Hematopoietic multipotent progenitor cell (in vitro differentiated cells): ENCODE measurements at places on chromosomes 7 and 10. TPM values are rescaled to one million over a fixed set of nuclear protein-coding genes. Genes with fewer than 3 reads are reported as not detected.

The ZNF3 gene
- total RNA-seq, result 25.9 TPM

The ABCB4 gene
- total RNA-seq, result 0.27 TPM

The TBRG4 gene
- 85.4 TPM for total RNA-seq

The ARL4A gene
- 16.4 TPM for total RNA-seq

The ICA1 gene
- total RNA-seq, result 14.0 TPM

The GPNMB gene
- 0.27 TPM for total RNA-seq

The RELN gene
- not detected for total RNA-seq

The MMP21 gene
- total RNA-seq, result not detected
